Renal cortex interstitium (tissue), 15 donors: ENCODE measurements at places on chromosomes 4 and X.
A peak's percentile ranks its signal among the peaks of the same experiment; 100 is the strongest.

DNA sequence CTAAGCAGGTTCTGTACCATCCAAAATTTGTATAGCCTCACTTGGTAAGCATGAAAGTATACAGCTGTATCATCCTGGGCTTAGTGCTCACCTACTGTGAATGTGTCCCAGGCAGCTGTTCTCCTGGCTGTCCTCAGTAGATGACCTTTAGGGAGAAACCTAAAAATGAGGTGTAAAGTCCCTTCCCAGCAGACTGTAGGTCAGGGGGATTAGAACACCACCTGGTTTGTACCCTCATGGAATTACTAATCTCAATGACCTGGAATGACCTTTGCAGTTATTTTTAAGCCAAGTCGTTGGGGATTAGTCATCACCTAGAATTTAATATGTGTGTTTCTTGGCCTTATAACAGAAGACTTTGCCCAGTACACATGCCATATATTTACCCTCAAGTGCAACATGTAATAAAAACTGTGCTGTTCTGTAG is 39.1 kb upstream of the MBTPS2 start:
- DNase-seq = no peak

DNA sequence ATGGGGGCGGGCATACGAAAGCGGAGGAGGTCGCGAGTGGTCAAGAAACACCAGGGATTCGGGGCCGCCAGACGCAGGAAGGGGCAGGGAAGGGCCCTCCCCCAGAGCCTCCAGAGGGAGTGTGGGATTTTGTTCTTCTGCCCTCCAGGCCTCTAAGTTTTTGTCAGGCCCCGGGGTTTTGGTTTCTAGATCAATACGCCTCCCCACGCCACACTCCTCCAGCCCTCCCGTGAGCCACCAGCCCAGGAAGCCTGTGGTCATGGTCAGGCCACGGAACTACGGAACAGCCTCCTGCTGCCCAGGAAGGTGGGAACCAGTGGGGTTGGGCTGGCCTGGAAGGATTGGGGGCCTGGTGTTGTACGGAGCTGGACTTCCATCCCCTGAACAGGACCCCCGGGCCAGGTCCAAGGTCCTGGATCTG is 38.4 kb downstream of the CPLX1 start:
- no peak for DNase-seq

DNA sequence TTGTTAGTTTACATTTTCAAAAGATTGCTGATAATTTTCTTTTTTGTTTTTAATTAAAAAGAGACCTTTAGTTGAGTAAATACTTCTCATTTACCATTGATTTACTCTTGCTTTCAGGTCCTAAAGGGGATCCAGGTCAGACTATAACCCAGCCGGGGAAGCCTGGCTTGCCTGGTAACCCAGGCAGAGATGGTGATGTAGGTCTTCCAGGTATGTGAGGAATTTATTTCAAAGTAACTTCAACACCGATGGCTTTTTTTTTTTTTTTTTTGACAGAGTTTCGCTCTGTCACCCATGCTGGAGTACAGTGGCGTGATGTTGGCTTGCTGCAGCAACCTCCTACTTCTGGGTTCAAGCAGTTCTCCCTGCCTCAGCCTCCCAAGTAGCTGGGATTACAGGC is 135.1 kb downstream of the IRS4 start:
- DNase-seq = no peak

GRCh38 chr4:154120006-154120676 is 331.3 kb upstream of the SFRP2 start:
- DNase-seq = no peak

DNA sequence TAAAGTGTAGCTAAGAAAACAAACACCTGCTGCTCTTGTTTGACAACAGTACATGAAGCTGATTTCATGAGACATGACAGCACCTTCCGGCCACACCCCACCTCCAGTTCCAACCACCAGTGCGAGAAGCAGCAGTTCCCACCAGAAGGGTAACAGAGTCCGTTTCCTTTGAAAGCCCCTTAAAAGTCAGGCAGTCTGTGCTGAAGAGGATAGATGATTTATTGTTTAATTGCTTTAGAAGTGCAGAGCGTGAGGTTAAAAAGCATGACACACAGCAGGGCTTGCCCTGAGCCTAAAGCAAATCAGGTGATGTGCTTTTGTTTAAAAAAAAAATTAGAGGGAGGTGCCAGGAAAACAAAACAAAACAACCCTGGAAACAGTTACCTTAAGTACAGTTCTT is 82.6 kb downstream of the HADH start:
- no peak for DNase-seq

GRCh38 chr4:172874944-172875343 is 293.7 kb upstream of the GALNT7 start:
- no peak for DNase-seq

- no peak for DNase-seq
These were observed 177.2 kb downstream of the AMELX start for GRCh38 chrX:11470250-11470974.

DNA sequence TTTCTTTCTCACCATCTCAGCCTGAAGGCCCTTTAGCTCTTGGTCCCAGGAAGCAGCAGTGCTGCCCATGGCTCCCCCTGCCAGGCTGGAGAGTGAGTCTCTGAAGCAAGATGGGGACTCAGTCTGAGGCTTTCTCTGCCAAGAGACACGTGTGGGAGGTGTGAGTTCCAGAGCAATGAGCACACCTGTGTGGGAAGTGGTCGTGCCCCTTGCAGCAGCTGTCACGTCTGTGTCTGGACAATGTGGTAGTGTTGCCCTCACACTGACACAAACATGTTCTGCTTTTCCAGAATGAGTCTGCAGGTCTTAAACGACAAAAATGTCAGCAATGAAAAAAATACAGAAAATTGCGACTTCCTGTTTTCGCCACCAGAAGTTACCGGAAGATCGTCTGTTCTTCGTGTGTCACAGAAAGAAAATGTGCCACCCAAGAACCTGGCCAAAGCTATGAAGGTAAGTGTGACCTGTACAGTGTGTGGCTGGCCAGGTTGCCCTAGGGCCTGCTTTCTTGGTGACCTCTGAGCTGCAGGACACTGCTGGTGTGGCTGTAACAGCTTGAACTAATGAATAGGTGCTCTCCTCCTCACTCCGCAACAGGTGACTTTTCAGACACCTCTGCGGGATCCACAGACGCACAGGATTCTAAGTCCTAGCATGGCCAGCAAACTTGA is 1.9 kb downstream of the TACC3 start:
- DNase-seq = no peak

DNA sequence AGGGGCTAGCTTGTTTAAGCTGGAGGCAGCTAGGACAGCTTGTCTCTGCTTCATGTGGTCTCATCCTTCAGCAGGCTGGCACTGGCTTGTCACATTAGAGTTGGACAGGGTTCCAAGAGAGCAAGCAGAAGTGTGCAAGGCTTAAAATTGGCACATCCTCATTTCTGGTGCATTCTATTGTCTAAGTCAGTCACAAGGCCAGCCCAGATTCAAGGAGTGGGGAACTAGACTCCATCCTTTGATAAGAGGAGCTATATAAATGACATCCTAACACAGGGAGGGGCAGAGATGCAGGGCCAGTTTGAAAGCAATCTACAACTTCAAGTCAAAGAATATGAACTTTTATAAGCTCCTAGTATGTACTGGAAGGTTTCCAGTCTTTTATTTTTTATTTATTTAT is 313.2 kb downstream of the PTTG2 start:
- DNase-seq = no peak

DNA sequence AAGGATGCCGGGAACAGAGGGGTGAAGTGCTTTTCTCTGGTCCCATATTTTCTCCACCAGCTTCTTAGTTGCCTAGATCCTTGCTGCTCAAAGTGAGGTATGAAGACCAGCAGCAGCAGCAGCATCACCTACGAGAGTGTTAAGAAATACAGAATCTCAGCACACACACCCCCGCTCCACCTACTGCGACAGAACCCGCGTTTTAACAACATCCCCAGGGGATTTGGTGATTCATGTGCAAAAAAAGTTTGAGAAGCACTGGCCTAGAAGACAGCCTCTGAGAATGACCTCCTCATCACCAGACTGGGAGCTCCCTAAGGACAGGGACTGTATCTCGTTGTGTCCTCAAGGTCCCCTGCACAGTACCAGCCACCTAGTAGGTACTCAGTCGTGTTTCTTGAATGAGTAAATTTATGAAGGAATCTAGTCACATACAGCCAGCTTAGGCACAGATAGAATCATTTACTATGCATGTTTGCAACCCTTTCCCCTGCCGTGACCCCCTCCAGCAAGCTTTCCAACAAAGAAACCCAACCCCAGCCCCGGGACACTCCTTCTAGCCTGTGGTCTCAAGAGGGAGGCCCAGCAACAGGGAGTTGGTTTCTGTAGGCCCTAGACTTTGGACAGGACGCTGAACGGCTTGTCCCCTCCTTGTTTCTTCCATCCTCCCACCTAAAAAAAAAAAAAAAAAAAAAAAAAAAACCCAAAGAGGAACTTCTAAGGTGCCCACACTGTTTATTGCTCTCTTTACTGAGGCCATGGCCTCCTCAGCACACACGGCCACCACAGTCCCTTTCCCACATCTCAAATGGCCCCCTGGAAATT is 21.5 kb downstream of the RTL5 start:
- DNase-seq = no peak

DNA sequence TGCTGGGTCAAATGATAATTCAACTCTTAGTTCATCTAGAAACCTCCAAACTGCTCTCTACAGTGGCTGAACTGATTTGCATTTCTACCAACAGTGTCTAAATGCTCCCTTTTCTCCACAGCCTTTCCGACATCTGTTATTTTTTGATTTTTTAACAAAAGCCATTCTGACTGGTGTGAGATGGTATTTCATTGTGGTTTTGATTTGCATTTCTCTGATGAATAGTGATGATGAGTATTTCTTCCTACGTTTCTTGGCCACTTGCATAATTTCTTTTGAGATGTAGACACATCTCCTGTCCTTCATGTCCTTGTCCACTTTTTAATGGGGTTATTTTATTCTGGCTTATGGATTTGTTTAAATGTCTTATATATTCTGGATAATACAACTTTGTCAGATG is 298.2 kb upstream of the ARSJ start:
- no peak for DNase-seq

GRCh38 chr4:145483514-145483913 is 1.9 kb downstream of the SMAD1 start:
- DNase-seq = no peak

GRCh38 chr4:58225460-58225859 is 1115.3 kb upstream of the IGFBP7 start:
- DNase-seq = no peak

- no peak for DNase-seq
These were observed 50.0 kb upstream of the CLCN4 start for GRCh38 chrX:10106806-10107205.

DNA sequence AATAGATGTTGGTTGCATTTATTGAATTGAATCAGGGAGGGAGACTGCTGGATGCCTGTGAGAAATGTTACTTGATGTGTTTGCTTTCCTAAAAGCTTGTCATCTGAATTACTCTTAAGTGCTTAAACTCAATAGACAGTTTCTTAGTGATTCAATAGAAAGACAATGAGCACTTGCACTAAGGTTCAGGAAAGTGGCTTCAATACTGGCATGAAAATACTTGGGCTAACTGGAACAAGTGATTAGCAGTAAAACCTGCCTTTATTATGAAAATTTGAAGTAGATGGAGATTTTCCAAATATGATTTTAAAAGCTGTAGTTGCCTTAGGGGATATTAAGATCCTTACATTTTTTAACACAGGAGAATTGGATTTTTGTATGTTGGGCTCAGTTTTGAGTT is 123.3 kb downstream of the RNF150 start:
- no peak for DNase-seq

DNA sequence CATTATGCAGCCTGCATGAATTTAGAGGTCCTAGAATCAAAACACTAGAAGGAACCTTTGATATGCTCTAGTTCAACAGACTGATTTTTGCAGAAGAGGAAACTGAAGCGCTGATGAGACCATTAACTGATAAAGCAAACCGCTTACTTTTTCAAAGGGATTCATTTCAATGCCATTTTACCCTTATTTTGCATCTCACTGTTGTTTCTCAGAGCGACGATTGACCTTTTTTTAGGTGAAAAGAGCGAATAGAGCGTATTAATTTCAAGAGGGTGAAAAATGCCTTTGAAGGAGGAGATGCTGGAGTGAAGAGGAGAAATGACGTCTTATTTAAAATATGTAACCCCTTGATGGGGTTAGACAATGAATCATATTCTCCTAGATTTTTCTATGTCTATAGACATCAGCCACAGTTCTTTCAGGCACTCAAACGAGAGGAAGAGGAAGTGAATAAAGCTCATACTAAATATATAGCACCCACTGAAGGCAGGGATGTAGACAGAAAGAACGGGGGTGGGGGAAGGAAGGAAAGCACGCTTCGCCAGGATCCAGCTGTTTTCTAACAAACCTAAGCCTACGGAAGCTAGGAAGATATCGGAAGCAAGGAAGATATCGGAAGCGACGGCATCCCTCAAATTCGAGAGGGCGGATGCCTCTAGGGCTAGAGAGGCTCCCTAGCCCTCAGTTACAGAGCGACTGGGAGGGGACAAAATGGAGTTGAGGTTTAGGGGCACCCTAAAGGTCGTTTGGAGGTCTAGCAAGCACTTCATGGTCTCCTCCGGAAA is 848 bp downstream of the ACSL4 start:
- no peak for DNase-seq

DNA sequence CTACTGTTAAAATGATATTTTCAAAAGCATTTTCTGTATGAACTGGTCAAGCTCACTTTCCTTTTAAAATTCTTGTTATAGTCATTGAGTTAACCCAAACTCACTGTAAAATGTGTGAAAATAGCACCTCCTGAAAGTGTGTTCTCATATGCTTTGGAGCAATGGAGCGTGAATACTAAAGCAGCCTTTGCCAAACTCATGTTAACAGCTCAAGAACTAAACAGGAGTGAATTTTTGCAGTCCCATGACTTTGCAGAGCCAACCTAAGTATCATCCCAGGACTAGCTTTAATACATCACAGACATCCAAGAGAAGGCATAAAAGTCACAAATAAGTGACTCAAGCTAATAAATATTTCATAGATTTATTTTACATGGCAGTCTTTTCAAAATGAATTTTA is 2.3 kb downstream of the AMMECR1 start:
- no peak for DNase-seq

GRCh38 chr4:156815717-156816359 is 155.8 kb downstream of the PDGFC start:
- peak; percentile 17 for DNase-seq

DNA sequence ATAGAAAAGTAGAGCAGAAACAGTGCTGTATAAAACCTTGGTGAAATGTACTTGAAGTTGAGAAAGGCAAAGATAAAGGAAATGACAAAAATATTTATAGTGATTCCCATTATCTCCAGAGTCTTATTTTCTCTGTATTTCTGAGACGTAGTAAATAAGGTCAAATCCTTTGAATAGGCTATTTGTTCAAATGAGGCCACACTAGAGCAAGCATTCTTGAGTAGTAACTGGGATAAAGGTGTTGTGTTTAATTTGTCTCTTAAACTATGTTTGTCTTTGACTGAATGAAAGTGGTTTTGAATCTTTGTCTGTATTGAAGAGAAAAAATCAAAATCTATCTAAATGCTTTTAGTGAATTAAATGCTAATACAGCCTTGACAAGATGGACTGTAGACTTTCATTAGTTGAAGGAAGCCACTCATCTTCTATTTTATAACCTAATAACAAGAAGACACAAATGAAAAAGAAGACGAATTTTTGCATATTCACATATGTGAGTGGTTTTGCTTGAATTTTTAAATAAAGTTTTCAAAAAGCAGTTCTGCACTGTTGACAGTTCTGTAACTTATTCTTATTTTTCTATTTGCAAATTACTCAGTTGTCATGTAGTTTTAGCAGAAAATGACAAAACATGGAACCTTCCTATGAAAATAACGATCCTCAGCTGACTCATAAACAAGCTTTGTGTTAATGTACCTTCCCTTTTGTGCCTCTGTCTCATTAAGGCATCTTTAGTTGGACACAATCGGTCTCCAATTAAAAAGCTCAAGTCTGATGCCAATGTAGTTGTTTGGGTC is 94.8 kb upstream of the PCDH18 start:
- DNase-seq = no peak

- no peak for DNase-seq
These were observed at the start of gene ASB11 for GRCh38 chrX:15315509-15315908. ASB11 (minus strand) TSS chrX:15315640; CDS start chrX:15315605, 35 bp downstream.
